ENCODE measurements at places on chromosomes 5 and 9.

DNA sequence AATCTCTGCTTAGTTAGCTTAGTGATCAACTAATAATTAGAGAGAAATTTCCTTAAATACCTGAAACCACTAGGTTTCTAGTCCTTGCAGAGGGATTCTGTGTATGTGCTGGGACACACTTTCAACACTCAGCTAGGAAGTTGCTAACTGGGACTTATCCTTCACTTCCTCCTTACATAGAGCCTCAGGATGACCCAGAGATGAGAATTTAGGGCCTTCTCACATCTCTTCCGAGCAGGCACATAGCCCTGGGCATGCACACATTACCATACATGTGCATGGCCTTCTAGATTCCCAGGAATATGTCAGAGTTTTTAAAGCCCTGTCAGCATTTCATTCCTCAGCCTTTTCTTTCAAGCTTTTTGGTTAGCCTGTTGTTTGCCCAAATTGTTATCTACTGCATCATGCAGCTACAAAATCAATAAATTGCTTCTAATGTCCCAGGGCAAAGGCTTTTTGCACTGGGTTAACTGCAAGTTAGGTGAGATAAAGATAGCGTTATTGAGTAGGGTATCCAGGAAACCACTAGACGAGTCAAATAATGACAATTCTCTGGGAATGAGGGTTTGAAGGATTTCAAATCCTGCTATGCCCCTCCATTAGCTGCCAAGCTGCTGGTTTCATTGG, 22.0 kb upstream of the CDK20 start:
- ATAC-seq, result no peak
- no peaks in the 10 kb centered on the region for H3K36me3 ChIP-seq
- H3K27me3 ChIP-seq, result peaks cover 11% of the 10 kb centered on the region
- H3K4me3 ChIP-seq, result no peak overlapping the region
- no peaks in the 10 kb centered on the region for H3K4me1 ChIP-seq

GRCh38 chr5:112763165-112763564, 25.5 kb downstream of the APC start:
- H3K4me1 ChIP-seq, result no peaks in the 10 kb centered on the region
- H3K36me3 ChIP-seq, result peaks cover 18% of the 10 kb centered on the region
- no peak overlapping the region for H3K27ac ChIP-seq

- no peak overlapping the region for H3K27ac ChIP-seq
- no peaks in the 10 kb centered on the region for H3K27me3 ChIP-seq
- no peaks in the 10 kb centered on the region for H3K4me1 ChIP-seq
- no peaks in the 10 kb centered on the region for H3K36me3 ChIP-seq
Observed at GRCh38 chr9:74663439-74663838, 166.3 kb downstream of the RORB start.

GRCh38 chr9:38004809-38005560, 64.0 kb downstream of the SHB start:
- no peaks in the 10 kb centered on the region for H3K27me3 ChIP-seq
- peaks cover 27% of the 10 kb centered on the region for H3K4me1 ChIP-seq
- H3K36me3 ChIP-seq, result no peaks in the 10 kb centered on the region
- ATAC-seq, result no peak

DNA sequence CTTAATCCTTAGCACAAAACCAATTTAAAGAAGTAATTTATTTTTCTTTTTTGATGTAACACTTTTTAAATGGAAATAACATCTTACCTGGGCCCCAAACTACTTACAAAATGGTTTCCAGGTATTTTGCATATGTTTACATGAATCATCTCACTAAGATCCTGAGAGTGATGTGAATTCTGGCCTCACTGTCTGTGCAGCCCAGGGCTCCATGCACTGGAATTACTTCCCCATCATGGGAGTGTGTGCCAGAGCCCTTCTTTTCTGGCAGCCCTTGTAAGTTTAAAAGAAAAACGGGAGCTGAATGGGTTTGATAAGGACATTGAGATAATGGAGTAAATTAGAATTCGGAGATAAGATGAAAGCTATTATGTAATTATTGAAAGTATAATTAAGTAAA, 12.2 kb upstream of the F2R start:
- H3K27me3 ChIP-seq, result no peaks in the 10 kb centered on the region
- H3K4me1 ChIP-seq, result no peaks in the 10 kb centered on the region
- no peaks in the 10 kb centered on the region for H3K36me3 ChIP-seq
- no peak overlapping the region for H3K4me3 ChIP-seq

- peaks cover 7% of the 10 kb centered on the region for H3K36me3 ChIP-seq
- H3K27ac ChIP-seq, result no peak overlapping the region
- H3K4me3 ChIP-seq, result no peak overlapping the region
- no peak for ATAC-seq
Observed at GRCh38 chr9:127207734-127208410, 56.7 kb upstream of the GARNL3 start.

GRCh38 chr9:99947395-99947794, 40.9 kb downstream of the STX17 start:
- peaks cover 9% of the 10 kb centered on the region for H3K4me1 ChIP-seq
- peaks cover 44% of the 10 kb centered on the region for H3K36me3 ChIP-seq
- no peaks in the 10 kb centered on the region for H3K27me3 ChIP-seq
- no peak overlapping the region for H3K27ac ChIP-seq
- H3K4me3 ChIP-seq, result no peak overlapping the region

GRCh38 chr5:133917785-133918184, 50.6 kb downstream of the C5orf15 start:
- H3K27me3 ChIP-seq, result no peaks in the 10 kb centered on the region
- H3K4me1 ChIP-seq, result peaks cover 19% of the 10 kb centered on the region
- H3K27ac ChIP-seq, result peak overlapping the region; percentile 3
- no peak for ATAC-seq
- H3K36me3 ChIP-seq, result no peaks in the 10 kb centered on the region

- no peak overlapping the region for H3K4me3 ChIP-seq
- no peak overlapping the region for H3K27ac ChIP-seq
- no peaks in the 10 kb centered on the region for H3K36me3 ChIP-seq
- no peak for ATAC-seq
- H3K4me1 ChIP-seq, result no peaks in the 10 kb centered on the region
Observed at GRCh38 chr5:4662756-4663155, 477.4 kb upstream of the ADAMTS16 start.

GRCh38 chr9:124869986-124870560, 8.1 kb downstream of the ARPC5L start:
- H3K36me3 ChIP-seq, result peaks cover 37% of the 10 kb centered on the region
- no peaks in the 10 kb centered on the region for H3K27me3 ChIP-seq
- peaks cover 48% of the 10 kb centered on the region for H3K4me1 ChIP-seq
- peak overlapping the region; percentile 98 for H3K27ac ChIP-seq

GRCh38 chr9:69193685-69194032, 19.6 kb downstream of the TJP2 start:
- H3K27me3 ChIP-seq, result no peaks in the 10 kb centered on the region
- H3K36me3 ChIP-seq, result no peaks in the 10 kb centered on the region
- H3K27ac ChIP-seq, result no peak overlapping the region
- ATAC-seq, result no peak
- H3K4me3 ChIP-seq, result no peak overlapping the region

DNA sequence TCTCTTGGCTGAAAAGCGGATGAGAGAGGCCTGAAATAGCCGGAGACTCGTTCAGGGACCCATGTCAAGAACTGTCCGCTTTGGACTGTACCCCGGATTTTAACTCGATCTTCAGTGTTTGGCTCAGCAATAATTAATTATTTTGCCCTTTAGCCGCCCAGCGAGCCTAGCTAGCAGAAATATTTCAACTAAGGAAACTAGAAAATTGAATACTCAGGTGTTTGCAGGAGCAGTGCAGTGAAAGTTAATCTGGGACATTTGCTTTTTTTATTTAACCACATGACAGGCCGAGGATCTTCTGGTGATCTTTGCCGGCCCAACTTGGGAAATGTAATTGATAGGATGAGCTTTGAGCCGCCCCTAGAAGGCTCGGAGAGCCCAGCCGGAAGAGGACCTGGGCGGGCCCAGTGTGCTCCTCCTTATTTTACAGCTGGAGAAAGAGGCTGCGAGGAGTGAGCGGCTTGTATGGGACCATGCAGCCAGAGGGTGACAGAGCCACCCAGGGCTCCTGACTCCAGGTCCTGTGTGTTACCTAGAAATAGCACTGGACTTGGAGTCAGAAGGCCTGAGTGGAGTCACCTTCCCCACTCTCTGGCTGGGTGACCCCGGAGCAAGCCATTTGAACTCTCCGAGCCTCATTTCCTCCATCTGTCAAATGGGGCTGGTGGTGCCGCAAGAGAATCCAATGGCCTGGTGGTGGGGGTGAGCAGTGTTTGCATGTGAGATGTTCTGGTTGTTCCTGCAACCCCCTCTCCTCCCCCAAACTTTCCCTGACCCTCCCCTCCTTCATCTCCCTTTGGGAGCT, 2.4 kb downstream of the PPARGC1B start:
- peak overlapping the region; percentile 97 for H3K4me3 ChIP-seq
- no peak for ATAC-seq
- no peaks in the 10 kb centered on the region for H3K27me3 ChIP-seq

GRCh38 chr5:169893571-169893970, 86.7 kb downstream of the INSYN2B start:
- peak overlapping the region; percentile 42 for H3K27ac ChIP-seq
- ATAC-seq, result no peak
- H3K4me1 ChIP-seq, result peaks cover 25% of the 10 kb centered on the region
- peaks cover 41% of the 10 kb centered on the region for H3K36me3 ChIP-seq
- H3K4me3 ChIP-seq, result no peak overlapping the region
- H3K27me3 ChIP-seq, result no peaks in the 10 kb centered on the region

GRCh38 chr9:97570899-97571298, 62.3 kb downstream of the TSTD2 start:
- no peak for ATAC-seq
- no peak overlapping the region for H3K4me3 ChIP-seq
- no peaks in the 10 kb centered on the region for H3K27me3 ChIP-seq
- no peak overlapping the region for H3K27ac ChIP-seq
- peaks cover 9% of the 10 kb centered on the region for H3K4me1 ChIP-seq

DNA sequence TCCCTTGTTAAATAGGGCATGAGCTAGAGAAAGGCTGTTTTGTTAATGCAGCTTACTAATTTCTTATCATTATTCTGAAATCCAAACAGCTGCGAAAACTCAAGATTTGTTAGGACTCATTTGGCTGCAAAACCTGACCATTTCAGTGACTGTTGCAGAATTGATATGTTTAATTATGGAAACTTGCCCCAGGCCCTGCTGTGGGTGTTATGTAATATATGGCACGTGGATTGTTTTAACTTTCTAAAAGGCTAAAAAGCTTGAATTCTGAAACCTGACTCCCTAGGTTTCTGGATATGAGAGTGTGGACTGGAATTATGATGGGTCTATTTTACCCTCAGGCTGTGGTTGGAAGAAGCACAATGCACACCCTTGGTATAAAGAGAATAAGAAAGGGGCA, 4.4 kb downstream of the IL9 start:
- H3K4me1 ChIP-seq, result peaks cover 14% of the 10 kb centered on the region
- no peak for ATAC-seq
- no peak overlapping the region for H3K4me3 ChIP-seq
- no peaks in the 10 kb centered on the region for H3K27me3 ChIP-seq
- no peaks in the 10 kb centered on the region for H3K36me3 ChIP-seq

GRCh38 chr5:73994963-73995362, 369.0 kb downstream of the ARHGEF28 start:
- no peak for ATAC-seq
- H3K27ac ChIP-seq, result no peak overlapping the region
- H3K27me3 ChIP-seq, result peaks cover 22% of the 10 kb centered on the region
- no peaks in the 10 kb centered on the region for H3K4me1 ChIP-seq
- H3K4me3 ChIP-seq, result no peak overlapping the region

DNA sequence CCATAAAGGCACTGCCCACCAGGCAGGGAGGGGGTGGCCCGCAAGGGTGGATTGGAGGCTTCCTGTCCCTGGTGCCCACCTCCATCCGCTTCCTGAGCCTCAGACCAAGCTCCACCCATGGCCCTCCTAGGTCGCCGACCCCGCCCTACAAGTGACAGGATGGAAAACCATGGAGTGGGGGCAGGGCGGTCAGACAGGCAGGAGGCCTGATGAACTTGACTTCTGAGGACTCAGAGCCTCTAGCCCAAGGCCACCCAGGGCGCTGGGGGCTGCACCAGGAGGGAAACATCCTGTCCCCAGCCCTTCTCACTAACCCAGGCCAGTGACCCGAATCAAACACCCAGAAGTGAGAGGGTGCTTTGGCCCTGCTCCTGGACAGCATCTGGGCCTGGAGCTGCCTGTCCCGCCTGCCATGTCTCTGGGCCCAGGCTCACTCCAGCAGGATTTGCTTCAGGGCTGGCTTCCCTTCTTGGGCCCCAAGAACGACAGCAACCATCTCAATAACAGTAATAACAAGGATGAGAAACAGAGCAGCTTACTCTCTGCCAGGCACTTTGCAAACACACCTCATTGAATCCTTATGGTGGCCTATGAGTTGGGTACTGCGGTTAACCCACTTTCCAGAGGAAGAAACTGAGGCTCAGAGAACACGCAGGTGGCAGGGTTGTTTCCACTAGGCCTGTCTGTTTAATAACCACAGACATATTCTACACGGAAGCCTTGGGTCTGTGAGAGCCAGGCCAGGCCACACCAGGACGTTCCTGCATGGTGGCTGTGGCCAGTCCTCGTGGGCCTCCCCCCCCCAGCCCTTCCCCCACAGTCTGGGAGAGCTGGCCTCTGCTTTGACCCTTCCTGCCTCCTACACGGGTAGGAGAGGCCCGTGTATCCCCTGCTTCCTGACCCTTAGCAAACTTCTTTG, 4.4 kb upstream of the ST6GALNAC6 start:
- peaks cover 10% of the 10 kb centered on the region for H3K36me3 ChIP-seq
- H3K4me3 ChIP-seq, result peak overlapping the region; percentile 88
- H3K27ac ChIP-seq, result peak overlapping the region; percentile 99
- no peaks in the 10 kb centered on the region for H3K27me3 ChIP-seq
- H3K4me1 ChIP-seq, result peaks cover 70% of the 10 kb centered on the region

DNA sequence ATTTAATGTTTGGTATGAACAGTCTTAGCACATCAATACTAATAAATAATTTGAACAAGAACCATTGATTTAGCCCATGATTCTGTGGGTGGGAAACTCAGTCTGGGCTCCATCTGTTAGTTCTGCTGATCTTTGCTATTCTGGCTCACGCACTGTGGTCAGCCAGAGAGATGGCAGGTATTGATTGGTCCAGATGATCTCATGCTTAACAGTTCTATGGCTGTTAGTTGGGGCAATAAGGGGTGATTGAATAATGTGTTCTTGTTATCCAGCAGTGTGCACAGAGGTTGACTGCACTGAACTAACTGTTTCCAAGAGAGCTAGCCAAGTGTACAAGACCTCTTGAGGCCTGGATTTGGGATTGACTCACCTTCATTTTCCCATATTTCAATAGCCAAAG, 824.3 kb downstream of the SEMA5A start:
- H3K27me3 ChIP-seq, result no peaks in the 10 kb centered on the region
- no peaks in the 10 kb centered on the region for H3K4me1 ChIP-seq
- H3K27ac ChIP-seq, result no peak overlapping the region
- no peak for ATAC-seq
- no peak overlapping the region for H3K4me3 ChIP-seq

- H3K27me3 ChIP-seq, result no peaks in the 10 kb centered on the region
- no peak for ATAC-seq
- H3K27ac ChIP-seq, result no peak overlapping the region
- no peak overlapping the region for H3K4me3 ChIP-seq
- no peaks in the 10 kb centered on the region for H3K36me3 ChIP-seq
Observed at GRCh38 chr5:38783011-38783561, 62.7 kb upstream of the OSMR start.

GRCh38 chr5:140398379-140398811, 3.2 kb upstream of the ANKHD1 start:
- peaks cover 6% of the 10 kb centered on the region for H3K36me3 ChIP-seq
- no peak overlapping the region for H3K27ac ChIP-seq
- no peak for ATAC-seq
- no peaks in the 10 kb centered on the region for H3K27me3 ChIP-seq
- H3K4me1 ChIP-seq, result peaks cover 18% of the 10 kb centered on the region

- no peak overlapping the region for H3K27ac ChIP-seq
- no peaks in the 10 kb centered on the region for H3K36me3 ChIP-seq
- no peak overlapping the region for H3K4me3 ChIP-seq
- H3K27me3 ChIP-seq, result no peaks in the 10 kb centered on the region
Observed at GRCh38 chr5:87650284-87650683, 237.6 kb upstream of the CCNH start.

GRCh38 chr5:90305041-90305720, 104.4 kb downstream of the CETN3 start:
- H3K27ac ChIP-seq, result no peak overlapping the region
- no peak for ATAC-seq
- H3K4me1 ChIP-seq, result no peaks in the 10 kb centered on the region
- peaks cover 11% of the 10 kb centered on the region for H3K27me3 ChIP-seq
- no peaks in the 10 kb centered on the region for H3K36me3 ChIP-seq

All from stimulated activated memory B cell treated with anti-CD40 and anti-IgM and Interleukin-4, amounts not matched to agents 10 μg/mL and 1 μg/mL and 100 μg/mL, for 72 hours (primary cell).